Stimulated activated CD4-positive, alpha-beta T cell treated with anti-CD3 and anti-CD28 coated beads, Interleukin-4, amount 100 ng/mL, for 24 hours (primary cell): ENCODE measurements at places on chromosomes 13 and 19.

GRCh38 chr19:13417054-13417453, 89.2 kb downstream of the CACNA1A start:
- DNase-seq = no peak

- DNase-seq = no peak
These were observed 130.9 kb downstream of the DIAPH3 start for GRCh38 chr13:60032851-60033250.

GRCh38 chr13:110018009-110018408, 231.6 kb upstream of the IRS2 start:
- DNase-seq = no peak

DNA sequence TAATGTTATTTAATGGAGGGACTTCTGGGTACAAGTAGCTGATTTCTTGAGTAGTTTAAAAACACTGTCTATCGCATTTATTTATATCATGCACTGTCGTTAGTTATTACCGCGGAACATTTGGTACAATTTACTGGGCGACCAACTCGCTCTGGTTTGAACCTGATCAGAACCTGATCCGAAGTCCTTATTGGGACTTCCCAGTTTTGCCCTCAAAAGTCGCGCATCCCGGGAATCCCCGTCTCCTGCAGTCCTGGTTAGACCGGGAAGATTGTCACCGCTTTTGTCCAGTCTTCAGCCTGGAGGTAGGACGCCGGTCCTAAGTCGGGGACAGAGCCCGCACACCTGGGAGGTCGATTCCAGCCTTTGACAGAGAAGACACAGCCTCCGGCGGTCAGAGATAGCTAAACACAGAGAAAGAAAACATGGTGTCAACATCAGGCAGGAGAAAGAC, 694 bp downstream of the CLN5 start:
- peak; percentile 13 for DNase-seq

- DNase-seq = no peak
These were observed 5.0 kb downstream of the RNF113B start for GRCh38 chr13:98171900-98172589.

- no peak for DNase-seq
These were observed 81.8 kb downstream of the SPRY2 start for GRCh38 chr13:80259159-80259558.

DNA sequence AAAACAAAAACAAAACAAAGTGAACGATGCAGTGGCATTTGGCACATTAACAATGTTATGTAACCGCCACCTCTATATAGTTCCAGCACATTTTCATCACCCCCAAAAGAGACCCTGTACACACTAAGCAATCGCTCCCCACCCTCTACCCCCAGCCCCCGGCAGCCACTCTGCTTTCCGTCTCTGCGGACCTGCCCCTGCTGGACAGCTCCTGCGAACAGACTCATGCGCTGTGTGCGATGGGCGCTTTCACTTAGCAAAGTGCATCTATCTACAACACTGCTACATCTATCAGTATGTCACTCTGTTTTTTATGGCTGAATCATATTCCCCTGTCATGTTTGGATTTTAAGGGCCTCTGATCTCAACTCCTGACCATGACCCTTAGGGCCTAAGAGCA, 25.1 kb upstream of the TMEM160 start:
- no peak for DNase-seq

- DNase-seq = no peak
These were observed 5.7 kb upstream of the ATF5 start for GRCh38 chr19:49923055-49924003.

DNA sequence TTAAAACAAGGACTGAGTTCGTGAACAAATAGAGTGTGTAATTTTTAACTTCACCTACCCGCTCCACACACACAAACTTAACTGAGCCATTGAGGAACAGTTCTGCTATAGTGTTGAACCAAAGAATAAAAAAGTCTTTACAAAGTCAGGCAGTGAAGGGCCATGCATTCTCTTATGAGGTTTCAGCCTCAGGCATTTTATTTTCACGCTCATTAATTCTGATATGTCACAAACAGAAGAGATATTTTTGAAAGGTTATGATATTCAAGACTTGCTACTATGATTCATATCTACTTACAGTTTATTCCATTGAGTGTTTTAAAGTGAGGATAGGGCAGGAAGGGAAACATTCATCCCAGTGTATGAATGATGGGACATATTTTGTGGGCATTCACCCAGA, 282.2 kb downstream of the SLITRK5 start:
- DNase-seq = no peak

GRCh38 chr13:111629926-111630325, 309.5 kb downstream of the TEX29 start:
- no peak for DNase-seq

DNA sequence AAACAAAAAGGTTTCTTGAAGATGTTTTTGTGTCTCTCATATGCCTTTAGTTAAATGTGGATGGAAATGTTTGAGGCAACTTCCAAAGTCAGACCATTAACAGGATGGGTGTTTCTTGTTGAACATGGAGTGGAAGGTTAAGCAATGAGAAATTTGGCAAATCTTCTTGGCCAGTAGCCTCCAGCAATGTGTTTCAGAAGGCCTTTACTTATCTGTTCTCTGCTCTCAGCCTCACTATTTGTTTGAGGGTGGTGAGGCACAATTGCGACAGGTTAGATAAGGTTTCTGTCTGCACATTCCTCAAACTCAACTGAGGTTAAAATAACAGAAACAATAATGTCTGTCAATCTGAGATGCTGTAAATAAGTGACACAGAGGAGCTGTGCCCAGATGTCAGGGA, 1019.0 kb downstream of the DIAPH3 start:
- no peak for DNase-seq

DNA sequence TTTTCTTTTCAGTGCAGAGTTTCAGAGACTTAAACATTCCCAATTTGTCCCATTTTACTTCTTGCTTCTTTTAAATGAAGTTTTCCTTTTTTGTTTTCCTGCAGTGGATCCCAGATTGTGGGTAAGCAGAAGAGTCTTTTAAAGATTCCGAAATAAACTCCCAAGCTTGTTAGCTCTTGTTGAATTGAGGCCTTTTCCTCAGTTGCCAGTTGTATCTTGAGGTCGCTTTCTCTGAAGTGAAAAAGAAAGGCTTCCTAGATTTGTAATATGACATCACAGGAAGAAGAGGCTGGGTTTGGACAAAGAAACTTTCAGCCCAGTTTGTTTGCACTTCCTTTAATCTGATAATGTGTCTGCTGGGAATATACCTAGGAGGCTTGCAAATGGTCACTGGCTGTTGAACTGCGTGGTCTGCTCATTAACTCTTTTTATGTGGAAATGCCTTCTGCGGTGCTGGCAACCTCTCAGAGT, at the start of gene LPAR6:
TSS of gene LPAR6 (minus strand) at position 233 of the 471 bp plus-strand sequence. CDS start 690 bp downstream, outside the sequence.
- no peak for DNase-seq

GRCh38 chr13:41756198-41756880, 204.6 kb downstream of the VWA8 start:
- DNase-seq = no peak

DNA sequence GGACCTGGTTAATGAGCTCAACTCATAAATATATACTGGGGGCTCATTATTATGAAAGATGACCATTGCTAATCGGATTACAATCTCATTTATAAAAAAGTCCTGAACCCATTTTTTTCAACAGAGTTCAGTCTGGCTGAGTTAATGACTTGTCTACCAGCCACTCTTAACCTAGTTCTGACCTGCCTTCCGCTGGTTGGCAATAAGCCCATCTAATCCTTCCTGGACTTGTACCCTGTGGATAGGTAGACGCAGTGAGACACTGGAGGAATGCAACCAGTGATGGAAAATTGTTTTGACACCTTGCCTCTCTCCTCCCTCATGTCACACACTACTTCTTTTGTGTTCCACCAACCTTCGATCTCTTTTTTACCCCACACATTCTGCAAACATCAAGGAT, 279.9 kb downstream of the FOXO1 start:
- no peak for DNase-seq

DNA sequence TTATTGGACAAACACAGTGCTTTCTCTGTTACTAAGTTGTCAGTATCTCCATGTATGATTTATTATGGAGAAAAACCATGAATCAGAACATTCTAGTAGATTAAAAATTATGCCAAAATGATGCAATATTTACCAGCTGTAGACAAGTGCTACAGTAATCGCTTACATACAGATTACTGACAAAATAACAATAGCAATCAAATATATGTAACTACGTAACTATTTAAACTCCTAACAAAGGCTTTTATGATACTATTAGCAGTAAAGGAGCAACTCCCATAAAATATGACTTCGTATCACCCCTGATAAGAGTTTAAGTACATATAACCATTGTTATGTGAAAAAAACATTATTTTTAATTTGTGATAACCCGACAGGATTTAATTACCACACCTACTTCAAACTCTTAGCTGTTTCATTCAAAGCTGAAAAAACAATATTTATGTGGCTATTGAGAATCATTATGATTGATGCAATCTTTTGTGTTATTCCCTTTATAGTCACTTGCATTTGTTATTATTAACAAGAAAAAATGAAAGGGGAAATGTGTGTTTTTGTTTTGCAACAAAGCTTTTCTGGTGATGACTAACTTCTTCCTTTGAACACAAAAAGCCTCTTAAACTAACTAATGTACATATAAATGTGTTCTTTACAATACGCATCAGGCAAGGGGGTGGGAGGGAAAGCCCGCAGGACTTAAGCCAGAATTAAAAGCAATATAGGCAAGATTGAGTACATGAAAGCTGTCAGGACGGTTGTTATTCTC, 147.4 kb downstream of the ABCC4 start:
- no peak for DNase-seq

DNA sequence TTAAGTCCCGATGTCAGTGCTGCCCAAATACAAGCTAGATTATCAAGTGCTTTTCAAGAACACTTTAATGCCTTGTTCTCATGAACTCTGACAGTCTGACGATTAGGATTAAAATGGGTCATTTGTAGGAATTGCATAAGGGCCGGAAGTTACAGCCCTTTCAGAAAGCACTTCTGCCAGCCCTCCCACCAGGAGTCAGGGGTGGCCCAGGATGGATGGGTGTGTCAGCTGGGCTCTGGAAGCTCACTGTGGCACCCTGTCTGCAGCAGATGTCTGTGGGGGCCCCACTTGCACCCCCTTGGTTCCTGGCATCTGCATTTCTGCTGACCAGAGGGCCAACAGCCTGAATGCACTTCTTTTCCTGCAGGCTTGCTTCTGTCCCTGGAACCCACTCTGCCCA, 712.7 kb downstream of the UQCRFS1 start:
- no peak for DNase-seq

GRCh38 chr19:33437393-33437820, 63.9 kb downstream of the CEBPG start:
- DNase-seq = no peak

GRCh38 chr19:31555634-31556215, 206.5 kb upstream of the TSHZ3 start:
- no peak for DNase-seq

DNA sequence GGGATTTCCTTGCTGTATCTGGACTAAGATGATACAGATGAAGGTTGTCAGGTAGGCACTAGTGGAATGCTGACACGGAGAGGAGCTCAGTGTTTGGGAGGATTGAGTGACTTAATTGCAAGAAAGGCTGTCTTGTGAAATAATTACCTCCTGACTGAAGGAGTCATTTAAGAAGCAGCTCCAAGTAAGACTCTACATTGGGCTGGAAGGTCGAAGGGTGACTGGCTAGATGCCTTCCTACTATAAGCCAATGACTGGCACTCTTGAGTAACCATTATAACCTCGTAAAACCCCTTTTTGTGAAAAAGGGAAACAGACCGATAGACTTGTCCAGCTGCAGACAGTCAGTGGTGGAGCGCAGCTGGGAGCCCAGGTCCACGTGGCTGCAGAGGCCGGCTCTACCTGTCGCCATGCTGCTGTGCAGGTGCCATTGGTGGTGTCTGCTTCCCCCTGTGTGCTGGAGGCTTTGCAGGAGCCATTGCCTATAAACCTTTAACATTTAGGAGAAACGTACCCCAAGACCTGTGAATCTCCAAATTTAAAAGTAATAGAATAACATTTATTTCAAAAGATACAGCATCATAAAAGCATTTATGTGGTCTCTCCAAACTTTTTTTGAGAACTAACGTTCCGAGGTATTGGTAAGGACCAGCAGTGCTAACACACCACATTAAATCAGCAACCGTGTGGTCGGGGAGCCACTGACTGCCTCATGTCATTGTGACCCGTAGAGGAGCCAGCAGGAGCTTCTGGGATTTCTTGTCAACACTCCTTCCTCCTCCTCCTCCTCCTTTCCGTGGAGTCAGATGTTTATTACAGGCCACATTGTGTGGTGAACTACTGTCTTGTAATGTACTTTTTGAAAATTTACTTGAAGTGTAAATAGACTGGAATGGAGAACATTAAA, 80.4 kb upstream of the TEX29 start:
- no peak for DNase-seq

DNA sequence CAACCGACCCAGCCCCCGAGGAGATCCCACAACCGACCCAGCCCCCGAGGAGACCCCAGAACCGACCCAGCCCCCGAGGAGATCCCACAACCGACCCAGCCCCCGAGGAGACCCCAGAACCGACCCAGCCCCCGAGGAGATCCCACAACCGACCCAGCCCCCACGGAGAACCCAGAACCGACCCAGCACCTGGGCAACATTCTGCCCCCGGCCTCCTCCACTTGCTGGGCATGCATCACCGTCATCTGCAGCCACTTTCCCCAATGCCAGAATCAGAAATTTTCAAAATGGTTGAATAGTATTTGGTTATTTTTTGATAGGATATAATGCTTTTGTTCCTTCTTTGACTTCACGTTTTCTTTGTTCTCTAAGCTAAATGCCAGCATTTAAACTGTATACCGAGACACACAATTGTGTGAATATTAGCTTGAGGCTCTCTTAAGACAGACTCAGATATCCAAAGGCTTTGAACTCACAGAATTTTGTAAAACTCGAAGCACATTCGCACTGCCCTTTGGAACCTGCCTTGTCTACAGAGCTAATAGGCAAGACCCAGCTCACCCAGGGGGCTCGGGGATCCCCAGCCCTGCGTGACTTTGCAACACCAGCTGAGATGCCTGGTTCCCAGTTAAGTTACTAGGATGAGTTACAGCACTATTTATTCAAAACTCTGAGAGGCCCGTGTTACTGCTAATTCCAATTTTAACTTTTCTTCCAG, 15.5 kb upstream of the RASA3 start:
- DNase-seq = no peak

DNA sequence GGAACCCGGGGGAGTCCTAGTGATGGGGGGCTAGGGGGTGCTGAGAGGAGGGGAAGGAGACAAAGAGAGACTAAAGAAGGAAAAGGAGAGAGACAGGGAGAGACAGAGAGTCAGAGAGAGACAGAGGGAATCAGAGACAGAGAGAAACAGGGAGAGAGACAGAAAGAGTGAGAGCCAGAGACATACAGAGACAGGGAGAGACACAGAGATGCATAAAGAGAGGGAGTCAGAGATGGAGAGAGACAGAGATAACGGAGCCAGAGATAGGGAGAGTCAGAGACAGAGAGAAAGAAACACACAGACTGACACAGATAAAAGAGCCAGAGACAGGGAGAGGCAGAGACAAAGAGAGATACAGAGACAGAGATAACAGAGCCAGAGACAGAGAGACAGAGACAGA, 1.5 kb upstream of the TNFSF9 start:
- DNase-seq = no peak

DNA sequence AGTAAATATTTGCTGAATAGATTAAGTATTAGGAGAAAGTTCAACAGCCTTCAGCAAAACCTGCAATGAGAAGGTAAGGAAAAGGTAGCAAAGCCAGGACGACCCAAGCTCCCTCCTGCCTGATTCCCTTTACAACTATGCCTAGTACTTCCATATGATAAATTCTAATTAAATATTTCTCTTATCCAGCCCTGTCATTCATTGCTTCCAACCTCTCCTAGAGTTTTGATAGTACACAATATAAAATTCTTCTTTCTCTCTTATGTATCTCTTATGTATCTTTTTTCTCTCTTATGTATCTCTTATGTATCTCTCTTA, 187.2 kb downstream of the DCT start:
- no peak for DNase-seq

- no peak for DNase-seq
These were observed 1.2 kb downstream of the CELF5 start for GRCh38 chr19:3225677-3226093.

- DNase-seq = no peak
These were observed 35.6 kb downstream of the EPS15L1 start for GRCh38 chr19:16435999-16436650.
